H54 (cell line): ENCODE measurements at places on chromosomes 11 and 22.
A peak's percentile ranks its signal among the peaks of the same experiment; 100 is the strongest.

DNA sequence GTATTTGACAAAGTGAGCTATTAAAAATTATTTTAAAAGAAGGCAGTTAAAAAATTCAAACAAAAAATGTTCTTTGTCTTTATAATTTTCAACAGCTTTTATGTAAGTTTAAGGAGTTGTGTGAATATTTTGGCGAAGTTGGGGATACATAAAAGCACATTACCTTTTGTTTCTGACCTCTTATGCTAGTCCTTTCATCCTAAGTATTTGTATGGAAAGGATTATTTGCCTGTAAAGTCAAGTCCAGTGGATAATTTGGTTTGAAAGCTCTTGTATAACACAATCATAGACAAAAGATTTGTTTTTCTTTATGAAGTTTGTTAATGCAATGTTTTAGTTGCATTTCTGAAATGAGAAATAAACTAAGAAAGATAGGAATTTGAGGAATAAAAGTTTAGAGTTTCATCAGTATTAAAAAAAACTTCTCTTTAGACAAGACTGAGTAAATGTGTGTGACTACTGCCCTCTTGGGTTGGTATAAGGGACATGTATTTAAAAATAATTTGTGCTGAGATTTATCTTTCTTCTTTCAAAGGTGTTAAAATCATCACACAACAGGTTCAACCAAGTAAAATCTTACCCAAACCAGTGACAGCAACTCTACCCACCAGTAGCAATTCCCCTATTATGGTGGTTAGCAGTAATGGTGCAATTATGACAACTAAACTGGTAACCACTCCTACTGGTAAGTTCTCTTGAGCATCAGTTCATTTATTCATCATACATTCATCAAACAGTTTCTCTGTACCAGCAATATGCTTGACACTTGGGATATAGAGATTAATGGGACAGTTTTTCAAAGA is 68.2 kb downstream of the EMSY start:
- DNase-seq = no peak

GRCh38 chr11:5522308-5522707 is 5.8 kb upstream of the UBQLNL start:
- DNase-seq = peak; percentile 13

DNA sequence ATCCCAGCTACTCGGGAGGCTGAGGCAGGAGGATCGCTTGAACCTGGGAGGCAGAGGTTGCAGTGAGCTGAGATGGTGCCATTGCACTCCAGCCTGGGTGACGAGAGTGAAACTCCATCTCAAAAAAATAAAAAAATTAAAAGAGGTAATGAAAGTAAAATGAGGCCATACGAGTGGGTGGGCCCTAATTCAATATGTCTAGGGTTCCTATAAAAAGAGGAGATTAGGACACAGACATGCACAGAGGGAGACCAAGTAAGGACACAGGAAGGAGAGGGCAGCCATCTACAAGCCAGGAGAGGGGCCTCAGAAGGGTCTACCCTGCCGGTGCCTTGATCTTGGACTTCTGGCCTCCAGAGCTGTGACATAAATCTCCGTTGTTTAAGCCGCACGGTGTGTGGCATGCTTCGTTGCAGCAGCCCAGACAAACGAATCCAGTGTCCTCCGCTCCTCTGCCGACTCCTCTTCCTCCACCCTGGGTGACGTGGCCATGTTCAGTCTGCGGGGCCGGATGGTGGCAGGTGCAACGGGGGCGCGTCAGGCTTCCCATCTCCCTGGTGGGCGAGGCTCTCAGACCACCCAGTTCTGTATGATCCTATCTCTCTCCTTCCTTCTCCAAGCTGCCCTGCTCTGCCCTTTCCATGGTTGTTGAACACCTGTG is 51.6 kb upstream of the PARVG start:
- no peak for DNase-seq

GRCh38 chr22:29062286-29062821 is 723 bp upstream of the C22orf31 start:
- DNase-seq = no peak

GRCh38 chr11:64095273-64095817 is 59.6 kb downstream of the FLRT1 start:
- DNase-seq = no peak

- no peak for DNase-seq
These were observed 18.1 kb downstream of the THY1 start for GRCh38 chr11:119404872-119405271.

DNA sequence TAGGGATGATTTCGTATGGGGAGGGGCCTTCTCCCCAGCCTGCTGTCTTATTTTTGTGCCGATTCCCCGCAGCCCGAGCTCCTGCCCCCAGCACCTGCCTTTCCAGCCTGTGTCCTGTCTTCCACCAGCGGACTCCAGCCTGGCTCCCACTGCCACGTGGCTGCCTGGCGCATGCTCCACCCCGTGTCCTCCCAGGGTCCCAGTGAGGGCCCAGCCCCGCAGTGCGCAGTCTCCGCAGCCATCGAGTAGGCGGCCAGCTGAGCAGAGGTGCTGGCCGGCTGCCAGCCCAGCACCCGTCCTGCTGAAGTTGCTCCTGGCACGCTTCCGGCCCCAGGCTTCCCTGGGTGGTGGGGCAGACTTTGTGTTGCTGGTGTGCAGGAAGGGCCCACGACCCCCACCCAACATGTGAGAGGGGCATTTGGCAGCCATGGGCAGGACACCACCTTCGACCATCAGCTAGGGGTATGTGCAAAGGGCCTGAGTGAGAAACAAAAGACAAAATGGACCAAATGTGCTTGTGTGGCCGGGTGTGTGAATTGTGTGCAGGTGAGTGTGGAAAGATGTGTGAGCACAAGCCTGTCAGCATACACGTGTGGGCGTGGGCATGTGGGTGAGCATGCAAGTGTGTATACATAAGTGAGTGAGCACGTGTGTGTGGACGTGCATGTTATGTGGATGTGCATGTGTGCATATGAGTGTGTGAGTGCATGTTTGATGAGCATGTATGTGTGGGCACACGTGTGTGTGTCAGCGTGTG is 55.9 kb downstream of the RTN4R start:
- no peak for DNase-seq

DNA sequence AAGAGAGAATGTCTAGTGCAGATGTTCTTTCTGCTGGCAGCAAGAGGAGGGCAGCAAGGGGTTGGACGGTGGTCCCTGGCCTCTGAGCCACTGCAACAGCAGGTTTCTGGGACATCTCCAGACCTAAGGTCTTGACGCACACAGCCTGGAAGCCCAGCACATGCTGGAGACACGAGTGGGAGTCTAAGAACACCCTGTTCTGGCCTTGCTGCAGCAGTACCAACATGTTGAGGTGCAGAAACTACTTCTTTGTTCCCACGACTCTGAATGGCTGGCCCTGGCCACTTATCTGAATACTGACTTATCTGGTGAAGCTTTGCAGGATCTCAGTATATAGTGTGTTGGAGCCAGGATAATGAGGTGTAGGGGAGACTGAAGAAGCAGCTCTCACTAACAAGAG is 6.8 kb downstream of the MICAL2 start:
- DNase-seq = no peak

DNA sequence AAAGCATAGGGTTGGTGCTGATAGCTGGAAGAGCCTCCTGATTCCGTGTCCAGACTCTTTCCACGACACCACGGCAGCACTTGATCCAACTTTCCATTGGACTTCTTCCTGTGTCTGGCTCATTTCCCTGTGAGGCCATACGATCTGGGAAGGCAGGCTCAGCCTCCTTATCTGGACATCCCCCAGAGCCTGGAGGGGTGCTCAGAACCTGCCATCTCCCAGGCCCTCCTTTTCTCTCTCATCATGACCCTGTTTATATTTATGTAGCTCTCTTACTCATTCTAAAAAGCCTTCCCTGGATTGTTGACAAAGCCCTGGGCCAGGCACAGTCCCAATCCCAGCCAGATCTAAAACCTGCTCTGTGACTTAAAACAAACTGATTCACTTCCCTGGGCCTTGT is 7.8 kb upstream of the BCL9L start:
- DNase-seq = no peak

- DNase-seq = no peak
These were observed 582.4 kb upstream of the B3GAT1 start for GRCh38 chr11:134994431-134994830.

- DNase-seq = peak; percentile 49
These were observed 36.0 kb upstream of the CSNK1E start for GRCh38 chr22:38353142-38353629.

- no peak for DNase-seq
These were observed 5.4 kb downstream of the PTPMT1 start for GRCh38 chr11:47570651-47571356.

DNA sequence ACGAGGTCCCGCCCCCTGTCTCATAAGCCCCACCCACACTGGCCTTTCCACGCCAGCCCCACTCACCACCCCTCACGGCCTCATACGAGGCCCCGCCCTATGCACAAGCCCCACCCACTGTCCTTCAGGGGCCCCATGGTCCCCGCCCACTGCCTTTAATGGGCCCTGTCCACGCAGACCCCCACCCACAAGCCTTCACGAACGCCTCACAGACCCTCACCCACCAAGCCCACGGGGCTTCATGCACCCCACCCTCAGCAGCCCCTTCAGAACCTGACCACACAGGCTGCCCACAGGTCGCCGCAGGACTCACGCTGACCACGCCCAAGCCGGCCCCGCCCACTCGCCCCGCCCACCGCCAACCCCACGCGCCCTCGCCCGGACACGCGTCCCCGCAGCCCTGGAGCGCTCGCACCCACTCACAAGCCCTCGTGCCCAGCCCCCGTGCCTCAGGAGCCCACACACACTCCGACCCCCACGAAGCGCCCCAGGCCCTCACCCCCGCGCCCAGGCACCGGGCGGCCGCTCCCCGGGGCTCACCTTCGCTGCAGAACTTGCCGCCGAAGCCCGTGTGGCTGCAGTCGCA is 10.5 kb downstream of the NRXN2 start:
- DNase-seq = no peak

DNA sequence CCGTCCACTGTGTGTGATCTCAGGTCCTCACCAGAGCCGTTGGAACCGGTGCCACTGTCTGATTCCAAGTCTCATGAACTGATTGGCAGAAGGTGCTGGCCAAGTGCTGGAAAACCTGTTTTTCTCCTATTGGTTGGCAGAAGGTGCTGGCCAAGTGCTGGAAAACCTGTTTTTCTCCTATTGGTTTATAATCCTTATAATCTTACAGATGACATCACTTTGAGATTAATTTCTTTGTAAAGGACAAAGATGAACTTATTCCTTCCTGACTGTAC is 1106.3 kb downstream of the BRD1 start:
- DNase-seq = no peak

- DNase-seq = no peak
These were observed 1.1 kb upstream of the BIRC2 start for GRCh38 chr11:102345904-102346303.
